Stimulated activated CD8-positive, alpha-beta memory T cell treated with anti-CD3 and anti-CD28 coated beads, Interleukin-7, amount 100 ng/mL, for 4 hours (primary cell): ENCODE measurements at places on chromosomes 7 and 10.

GRCh38 chr10:21511946-21512572 is 13.4 kb downstream of the SKIDA1 start:
- DNase-seq, result no peak

DNA sequence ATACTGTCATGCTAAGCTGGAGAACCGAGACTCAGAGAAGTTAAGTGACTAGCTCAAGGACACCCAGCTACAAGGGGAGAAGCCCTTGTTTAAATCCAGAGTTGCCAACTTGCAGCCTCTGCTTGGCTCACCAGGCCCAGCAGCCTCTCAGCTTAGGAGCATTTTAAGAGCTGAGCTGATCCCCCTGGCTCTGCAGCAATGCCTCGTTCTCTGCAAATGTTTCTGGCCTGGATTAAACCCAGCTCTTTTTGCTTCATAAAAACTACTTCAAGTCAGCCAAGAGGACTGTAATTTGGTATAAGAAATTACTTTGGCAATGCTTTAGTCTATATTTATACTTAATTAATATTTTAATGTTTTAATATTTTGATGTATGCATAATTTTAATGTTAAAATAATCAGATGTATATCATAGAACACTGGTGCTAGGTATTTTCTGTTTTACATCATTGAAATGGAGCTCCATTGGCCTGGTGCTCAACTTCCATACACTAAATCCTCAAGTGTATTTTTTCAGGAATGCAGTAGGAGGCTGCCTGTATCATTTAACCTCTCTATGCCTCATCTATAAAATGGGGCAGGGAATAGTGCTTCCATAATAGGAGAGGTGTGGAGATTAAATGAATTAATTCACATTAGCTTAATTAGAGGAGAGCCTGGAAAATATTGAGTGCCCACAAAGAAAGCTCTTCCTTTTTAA is 184.2 kb downstream of the EMX2 start:
- no peak for DNase-seq

DNA sequence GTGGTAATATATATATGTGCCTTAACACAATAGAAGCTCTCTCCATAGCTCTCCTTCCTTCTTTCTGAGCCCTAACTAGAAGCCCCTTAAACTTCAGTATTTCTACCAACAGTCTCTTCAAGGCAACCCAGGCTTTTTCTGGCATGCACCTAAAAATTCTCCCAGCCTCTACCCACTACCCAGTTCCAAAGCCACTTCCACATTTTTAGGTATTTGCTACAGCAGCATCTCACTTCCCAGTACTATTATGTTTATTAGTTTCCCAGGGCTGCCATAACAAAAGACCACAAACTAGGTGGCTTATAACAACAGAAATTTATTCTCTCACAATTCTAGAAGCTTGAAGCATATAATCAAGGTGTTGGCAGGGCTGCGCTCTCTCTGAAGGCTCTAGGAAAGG is 15.7 kb upstream of the TNKS2 start:
- DNase-seq, result no peak

- no peak for DNase-seq
Measured at GRCh38 chr10:112783351-112784021, 166.6 kb upstream of the TCF7L2 start.

- no peak for DNase-seq
Measured at GRCh38 chr7:134289841-134290240, 26.9 kb downstream of the SLC35B4 start.

DNA sequence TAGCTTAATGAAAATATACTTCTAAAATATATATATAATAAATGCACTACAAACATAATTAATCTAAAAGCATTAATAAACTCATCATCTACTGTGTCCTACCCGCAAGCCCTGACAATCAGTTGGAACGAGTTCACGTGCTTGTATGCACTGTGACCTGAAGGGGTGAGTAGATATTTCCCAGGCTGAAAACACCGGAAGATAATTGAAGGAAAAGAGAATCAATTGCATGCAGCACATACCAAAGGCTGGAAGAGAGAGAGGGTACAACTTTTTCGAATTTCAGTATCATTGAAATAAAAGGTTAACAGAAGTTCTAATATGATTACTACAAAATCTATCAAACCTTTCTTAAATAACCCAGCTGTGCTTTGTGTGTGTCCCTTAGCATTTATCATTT is 94.6 kb downstream of the SEMA3C start:
- DNase-seq, result no peak

- DNase-seq, result no peak
Measured at GRCh38 chr10:59302381-59302780, 60.0 kb downstream of the FAM13C start.

GRCh38 chr10:103241262-103242011 is 4.2 kb upstream of the RPEL1 start:
- DNase-seq, result no peak

DNA sequence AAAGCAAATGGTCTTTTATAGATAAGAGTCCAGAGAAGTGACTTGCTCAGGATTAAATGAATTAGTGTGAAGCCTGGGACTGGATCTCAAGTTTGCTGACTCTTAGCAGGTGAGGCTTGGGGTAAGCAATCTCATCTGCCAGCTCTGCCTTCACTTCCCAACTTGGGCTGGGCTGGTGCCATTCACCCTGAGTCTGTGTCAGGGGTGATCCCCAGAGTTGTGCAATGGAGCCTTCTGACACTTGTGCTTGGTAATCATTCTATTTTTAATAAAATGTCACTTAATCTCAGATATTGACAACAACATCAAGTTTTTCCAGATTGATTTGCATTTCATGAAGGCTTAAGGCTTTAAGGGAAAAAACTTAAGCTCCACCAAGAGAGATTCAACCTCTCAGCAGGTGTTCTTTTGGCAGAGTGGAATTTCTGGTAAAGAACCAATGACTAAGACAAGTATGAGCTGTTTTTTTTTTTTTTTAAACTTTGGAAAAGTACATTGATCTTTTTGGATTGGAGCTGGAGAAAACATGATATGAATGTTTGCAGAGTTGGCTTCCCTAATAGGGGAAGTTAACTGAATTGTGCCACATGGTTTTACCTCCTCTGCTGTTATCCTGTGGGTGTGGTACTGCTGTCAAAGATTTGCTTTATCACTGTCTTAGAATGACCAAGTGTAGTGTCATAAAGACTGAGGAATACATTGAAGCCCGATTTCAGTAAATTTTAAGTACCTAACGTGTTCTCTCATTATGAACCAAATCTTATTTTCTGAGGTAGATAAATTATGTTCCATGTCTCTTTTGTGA is 48.6 kb upstream of the GPR37 start:
- no peak for DNase-seq

- no peak for DNase-seq
Measured at GRCh38 chr10:133476641-133476990, 22.9 kb downstream of the SCART1 start.

GRCh38 chr7:27901028-27901760 is 161.2 kb downstream of the TAX1BP1 start:
- DNase-seq, result peak; percentile 15

DNA sequence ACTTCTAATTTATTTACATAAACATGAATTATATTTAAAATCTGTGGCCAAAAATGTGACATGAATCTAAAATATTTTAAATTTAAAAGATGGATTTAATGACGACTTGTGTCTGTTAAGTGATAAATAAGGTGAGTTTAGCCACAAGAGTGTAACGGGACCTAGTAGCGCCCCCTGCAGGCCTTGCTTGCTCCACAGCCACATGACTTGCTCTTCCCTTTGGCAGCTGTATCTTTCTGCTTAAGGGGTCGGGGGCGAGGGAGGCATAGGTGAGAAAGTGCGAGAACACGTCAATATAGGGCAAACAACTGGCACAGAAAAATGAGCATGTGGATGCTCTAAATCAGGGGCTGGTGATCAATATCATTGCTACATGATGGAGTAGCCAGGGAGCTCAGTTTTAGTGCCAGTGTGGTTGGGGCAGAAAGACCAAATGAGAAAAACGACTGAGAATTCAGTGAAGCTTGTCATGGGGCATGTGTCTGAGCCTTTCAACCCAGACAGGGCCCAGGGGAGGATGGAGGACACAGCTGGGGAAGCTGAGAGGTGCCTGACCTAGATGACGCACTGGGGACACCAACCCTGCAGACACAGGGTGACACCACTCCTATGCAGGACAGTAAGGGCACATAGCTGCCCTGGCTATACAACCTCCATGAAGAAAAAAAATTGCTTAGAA is 49.8 kb downstream of the PAXIP1 start:
- peak; percentile 35 for DNase-seq

- DNase-seq, result no peak
Measured at GRCh38 chr7:68440866-68441265, 1157.4 kb upstream of the AUTS2 start.

DNA sequence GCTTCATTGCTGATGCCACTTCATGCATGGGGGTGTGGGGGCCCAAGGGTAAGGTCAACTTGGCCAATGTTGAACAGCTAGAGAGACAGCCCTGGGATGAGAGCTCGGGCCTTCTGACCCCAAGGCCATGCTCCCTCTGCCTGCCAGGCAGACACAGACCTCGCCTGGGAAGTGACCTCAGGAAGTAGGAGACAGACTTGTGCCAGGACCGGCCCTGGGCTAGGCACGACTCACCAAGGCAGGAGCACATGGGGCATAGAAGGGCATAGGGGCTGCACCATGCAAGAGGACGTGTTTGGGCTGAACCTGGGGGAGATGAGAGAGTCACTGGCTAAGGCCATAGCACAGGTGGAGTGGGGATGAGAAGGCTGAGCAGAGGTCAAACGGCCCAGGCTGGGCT is 27.1 kb downstream of the ZCCHC24 start:
- no peak for DNase-seq
